ENCODE measurements at places on chromosomes 3 and 15. TPM values are rescaled to one million over a fixed set of nuclear protein-coding genes. Genes with fewer than 3 reads are reported as not detected.

DNA sequence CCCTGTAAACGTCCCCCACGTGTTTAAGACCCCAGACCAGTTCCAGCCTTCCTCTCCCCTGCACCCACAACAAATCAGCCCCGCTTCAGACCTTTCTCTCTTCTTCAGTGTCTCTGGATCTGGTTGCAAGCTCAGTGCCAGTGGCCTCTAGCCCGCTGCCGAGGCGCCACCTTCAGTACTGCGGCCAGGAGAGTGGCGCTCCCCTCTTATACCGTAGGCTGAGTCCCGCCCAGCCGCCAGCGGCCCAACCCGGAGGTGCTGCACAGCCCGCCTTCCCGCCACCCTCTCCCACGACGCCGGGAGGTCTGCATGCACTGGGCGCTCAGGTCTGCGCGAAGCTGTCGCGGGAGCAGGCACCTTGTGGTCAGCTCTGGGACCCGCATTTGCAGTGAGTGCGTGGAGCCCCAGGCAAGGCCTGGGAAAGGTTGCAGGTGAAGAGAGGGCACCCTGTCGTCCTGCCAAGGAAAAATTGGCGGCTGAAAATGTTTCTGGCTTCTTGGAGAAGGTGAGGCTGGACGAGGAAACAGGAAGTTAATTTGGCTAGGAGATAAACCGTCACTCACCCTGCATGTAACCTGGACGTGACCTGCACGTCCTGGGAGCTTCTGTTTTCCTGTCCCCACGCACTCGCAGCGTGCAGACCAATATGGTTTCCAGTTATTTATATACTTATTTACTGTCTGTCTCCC, at the start of gene C2CD4B:
C2CD4B (minus strand) TSS at position 182 of the 689 bp plus-strand sequence. CDS start 301 bp downstream, outside the sequence.
- peaks cover 4% of the 10 kb centered on the region for H3K4me1 ChIP-seq
- no peaks in the 10 kb centered on the region for H3K36me3 ChIP-seq
- DNase-seq, result no peak
- peak within 1 kb of the TSS; percentile 58 for H3K4me3 ChIP-seq
- peaks cover 13% of the 10 kb centered on the region for H3K27me3 ChIP-seq

GRCh38 chr3:155252535-155252934, 40.9 kb downstream of the STRIT1 start:
- no peaks in the 10 kb centered on the region for H3K4me1 ChIP-seq
- H3K27ac ChIP-seq, result no peak overlapping the region
- H3K27me3 ChIP-seq, result no peaks in the 10 kb centered on the region
- H3K36me3 ChIP-seq, result no peaks in the 10 kb centered on the region

DNA sequence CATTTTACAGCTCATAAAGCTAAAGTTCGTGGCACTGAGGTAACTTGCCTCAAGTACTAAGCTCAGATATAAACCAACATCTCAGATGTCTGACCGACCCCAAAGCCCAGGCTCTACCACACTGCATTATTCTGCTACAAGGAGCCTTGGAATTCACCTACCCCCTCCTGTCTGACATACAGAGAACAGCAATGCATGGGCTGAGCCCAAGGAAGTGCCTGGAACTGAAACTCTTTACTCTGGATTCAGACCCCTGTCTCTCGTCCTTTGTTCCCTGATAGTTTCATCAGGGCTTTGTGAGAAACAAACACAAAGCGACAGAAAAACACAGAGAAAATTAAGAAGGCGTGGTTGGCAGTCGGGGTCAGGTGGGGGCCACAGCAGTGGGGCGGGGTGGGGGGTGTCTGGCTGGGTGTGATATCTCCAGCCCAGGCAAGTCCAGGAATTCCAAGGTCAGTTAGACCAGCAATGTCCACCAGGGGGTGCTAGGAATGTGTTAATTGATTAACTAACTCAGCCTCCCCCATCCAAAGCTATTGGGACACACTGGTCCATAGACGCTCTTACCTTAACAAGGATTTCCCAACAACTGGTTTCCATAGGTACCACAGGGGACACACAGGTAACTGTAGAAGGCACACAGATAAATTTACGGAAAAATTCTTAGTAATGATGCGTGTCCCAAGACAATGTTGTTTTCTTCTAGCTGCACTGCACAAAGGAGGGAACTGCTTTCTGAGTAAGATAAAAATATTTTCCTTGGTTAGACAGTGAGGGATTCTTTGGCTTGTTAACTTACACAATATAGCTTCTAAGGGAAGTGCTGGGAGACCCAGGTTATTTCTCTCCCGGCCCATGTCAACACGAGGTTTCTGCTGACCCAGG, 18.8 kb upstream of the SSUH2 start:
- H3K27ac ChIP-seq, result no peak overlapping the region
- peaks cover 6% of the 10 kb centered on the region for H3K4me1 ChIP-seq
- peaks cover 1% of the 10 kb centered on the region for H3K27me3 ChIP-seq
- no peak overlapping the region for H3K4me3 ChIP-seq

- DNase-seq, result no peak
- no peaks in the 10 kb centered on the region for H3K27me3 ChIP-seq
- H3K4me1 ChIP-seq, result peaks cover 13% of the 10 kb centered on the region
- no peaks in the 10 kb centered on the region for H3K36me3 ChIP-seq
Observed at GRCh38 chr3:183160616-183161015, 1.9 kb downstream of the LAMP3 start.

DNA sequence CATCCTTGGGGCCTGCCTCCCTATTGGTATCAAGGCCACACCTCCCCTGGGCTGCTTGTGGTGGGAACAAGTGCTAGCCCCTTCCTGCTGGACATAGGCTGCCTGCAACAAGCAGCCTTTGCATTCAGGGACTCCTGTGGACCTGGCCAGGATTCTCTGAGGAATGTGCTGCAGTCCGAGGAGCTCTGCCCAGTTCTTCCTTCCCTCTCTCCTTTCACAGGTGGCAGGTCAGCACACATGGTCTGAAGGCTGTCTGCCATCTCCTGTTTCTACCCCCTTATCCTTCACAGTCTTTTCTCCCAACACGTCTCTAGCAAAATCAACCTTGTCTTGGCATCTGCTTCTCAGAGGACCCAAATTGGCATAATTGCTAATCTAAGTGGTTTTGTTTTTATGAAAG, 97.0 kb upstream of the LIPC start:
- peaks cover 5% of the 10 kb centered on the region for H3K27me3 ChIP-seq
- peaks cover 37% of the 10 kb centered on the region for H3K4me1 ChIP-seq
- peaks cover 7% of the 10 kb centered on the region for H3K36me3 ChIP-seq
- no peak overlapping the region for H3K27ac ChIP-seq
- no peak overlapping the region for H3K4me3 ChIP-seq

- peaks cover 5% of the 10 kb centered on the region for H3K27me3 ChIP-seq
- DNase-seq, result no peak
- H3K4me3 ChIP-seq, result no peak overlapping the region
- H3K27ac ChIP-seq, result no peak overlapping the region
- no peaks in the 10 kb centered on the region for H3K4me1 ChIP-seq
Observed at GRCh38 chr3:194019398-194020165, 116.4 kb upstream of the HES1 start.

GRCh38 chr3:146160321-146160963, 542 bp downstream of the PLOD2 start:
- H3K4me1 ChIP-seq, result peaks cover 4% of the 10 kb centered on the region
- DNase-seq, result no peak
- peaks cover 19% of the 10 kb centered on the region for H3K27me3 ChIP-seq
- no peak overlapping the region for H3K27ac ChIP-seq
- H3K4me3 ChIP-seq, result peak overlapping the region; percentile 59
- peaks cover 4% of the 10 kb centered on the region for H3K36me3 ChIP-seq

- H3K36me3 ChIP-seq, result peaks cover 19% of the 10 kb centered on the region
- H3K27me3 ChIP-seq, result peaks cover 9% of the 10 kb centered on the region
- H3K4me3 ChIP-seq, result peak overlapping the region; percentile 36
- no peak overlapping the region for H3K27ac ChIP-seq
Observed at GRCh38 chr15:51969728-51970127, 1.9 kb downstream of the LEO1 start.

DNA sequence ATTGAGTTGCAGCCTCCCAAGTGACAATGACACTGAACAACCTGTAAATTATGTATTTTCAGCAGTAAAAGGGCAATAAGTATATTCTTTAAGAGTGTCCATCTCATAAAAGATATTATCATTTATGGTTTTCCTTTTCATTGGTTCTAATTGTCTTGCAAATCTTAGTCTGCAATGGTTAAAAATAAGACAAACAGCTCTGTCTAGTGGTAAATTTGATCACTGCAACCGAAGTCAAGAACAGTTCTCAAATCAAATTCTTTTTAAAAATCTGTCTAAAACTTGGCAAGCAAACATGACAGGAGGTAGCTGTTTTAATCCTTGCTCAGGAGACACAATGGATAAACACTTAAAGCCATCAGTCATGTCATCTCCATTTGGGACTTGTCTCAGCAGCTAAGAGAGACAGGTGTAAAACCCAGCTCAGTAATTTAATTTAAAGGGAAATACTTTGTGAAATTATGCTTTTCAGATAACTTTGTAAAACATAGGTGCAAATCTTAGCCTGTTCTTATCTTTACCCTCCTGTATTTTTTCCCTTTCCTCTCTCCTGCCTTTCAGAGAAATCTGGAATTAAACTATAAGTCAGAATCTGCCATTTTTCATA, 150.3 kb upstream of the ARHGEF26 start:
- H3K27me3 ChIP-seq, result no peaks in the 10 kb centered on the region
- no peaks in the 10 kb centered on the region for H3K36me3 ChIP-seq
- no peaks in the 10 kb centered on the region for H3K4me1 ChIP-seq
- no peak for DNase-seq
- H3K4me3 ChIP-seq, result no peak overlapping the region

DNA sequence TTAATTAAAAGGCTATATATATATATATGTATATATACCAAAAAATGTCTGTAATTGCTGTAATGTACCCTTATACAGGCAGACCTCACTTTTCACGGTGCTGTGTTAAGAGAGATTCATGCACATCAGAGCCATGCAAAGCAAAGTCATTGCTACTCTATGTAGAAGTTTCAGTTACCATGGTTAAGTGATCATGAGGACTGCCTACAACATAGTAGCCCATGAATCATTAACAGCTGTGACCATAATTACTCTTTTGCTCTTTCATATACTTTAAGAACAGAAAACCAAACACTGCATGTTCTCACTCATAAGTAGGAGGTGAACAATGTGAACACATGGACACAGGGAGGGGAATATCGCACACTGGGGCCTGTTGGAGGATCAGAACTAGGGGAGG, 225.3 kb upstream of the EPHA3 start:
- DNase-seq, result no peak
- no peak overlapping the region for H3K4me3 ChIP-seq
- H3K27me3 ChIP-seq, result no peaks in the 10 kb centered on the region
- H3K4me1 ChIP-seq, result no peaks in the 10 kb centered on the region

DNA sequence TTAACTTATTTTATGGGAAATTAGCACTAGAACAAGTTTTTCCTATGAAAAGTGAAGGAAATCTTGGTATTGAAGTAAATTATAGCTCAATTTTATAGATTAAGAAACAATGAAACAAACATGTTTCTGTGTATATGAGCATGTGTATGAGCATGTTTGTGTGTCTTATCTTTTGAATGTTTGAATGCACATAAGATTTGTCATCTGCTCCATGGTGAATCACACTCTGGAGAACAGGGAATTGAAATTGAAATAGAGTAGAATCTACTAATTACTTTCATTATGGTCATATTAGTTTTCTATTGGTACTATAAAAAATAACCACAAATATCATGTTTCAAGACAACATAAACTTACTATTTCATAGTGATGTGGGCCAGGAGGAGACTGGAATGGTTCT, 646.6 kb downstream of the OTOL1 start:
- no peak overlapping the region for H3K4me3 ChIP-seq
- H3K4me1 ChIP-seq, result no peaks in the 10 kb centered on the region
- no peaks in the 10 kb centered on the region for H3K36me3 ChIP-seq
- H3K27ac ChIP-seq, result no peak overlapping the region
- no peaks in the 10 kb centered on the region for H3K27me3 ChIP-seq

DNA sequence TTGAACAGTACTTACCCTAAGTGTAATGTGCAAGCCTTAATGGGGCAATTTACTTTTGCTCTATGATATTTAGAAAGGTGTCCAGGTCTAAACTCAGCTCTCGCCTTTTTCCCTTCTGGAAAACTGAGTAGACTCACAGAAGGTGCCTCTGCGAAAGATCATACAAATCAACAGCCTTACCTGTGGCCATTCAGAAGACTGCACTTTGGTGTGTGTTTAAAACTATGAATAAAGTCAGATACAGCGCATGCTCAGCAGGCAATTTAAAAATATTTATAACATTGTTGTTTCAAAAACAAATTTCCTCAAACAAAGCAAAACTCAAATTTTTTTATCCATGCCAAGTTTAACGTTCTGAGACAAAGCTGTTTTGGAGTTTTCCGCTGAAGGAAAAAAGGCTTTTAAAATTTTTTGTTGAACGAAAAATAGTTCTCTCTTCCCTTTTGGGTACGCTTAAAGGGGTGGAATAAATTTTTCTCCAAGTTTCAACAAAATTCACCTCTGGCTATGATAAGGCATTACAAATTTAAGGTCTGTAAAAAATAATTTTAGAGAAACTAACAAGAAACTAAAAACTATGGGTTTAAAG, 156.3 kb downstream of the TIGIT start:
- H3K27ac ChIP-seq, result no peak overlapping the region
- H3K4me1 ChIP-seq, result no peaks in the 10 kb centered on the region
- no peak overlapping the region for H3K4me3 ChIP-seq

- no peak overlapping the region for H3K4me3 ChIP-seq
- H3K27me3 ChIP-seq, result peaks cover 3% of the 10 kb centered on the region
- DNase-seq, result no peak
- no peak overlapping the region for H3K27ac ChIP-seq
Observed at GRCh38 chr3:128567705-128568356, 74.8 kb upstream of the GATA2 start.

- DNase-seq, result no peak
- H3K27me3 ChIP-seq, result no peaks in the 10 kb centered on the region
- no peak overlapping the region for H3K27ac ChIP-seq
- H3K36me3 ChIP-seq, result no peaks in the 10 kb centered on the region
- no peak overlapping the region for H3K4me3 ChIP-seq
Observed at GRCh38 chr3:149609595-149609994, 48.2 kb downstream of the WWTR1 start.

- H3K27me3 ChIP-seq, result no peaks in the 10 kb centered on the region
- H3K27ac ChIP-seq, result no peak overlapping the region
- no peaks in the 10 kb centered on the region for H3K4me1 ChIP-seq
Observed at GRCh38 chr3:102302020-102302419, 132.8 kb upstream of the ZPLD1 start.

- H3K27me3 ChIP-seq, result no peaks in the 10 kb centered on the region
- no peaks in the 10 kb centered on the region for H3K4me1 ChIP-seq
- no peak for DNase-seq
- H3K27ac ChIP-seq, result no peak overlapping the region
Observed at GRCh38 chr15:100284701-100285100, 57.1 kb downstream of the ADAMTS17 start.

Gene FOXL2NB
- not detected for polyA plus RNA-seq

Gene CD86
- 7.4 TPM for polyA plus RNA-seq

Gene SI
- not detected for polyA plus RNA-seq

Gene HIGD2B
- not detected for polyA plus RNA-seq

Gene BMF
- not detected for polyA plus RNA-seq

Gene TMCO5A
- polyA plus RNA-seq, result not detected

Gene HES1
- polyA plus RNA-seq, result not detected

Gene CYP1A2
- not detected for polyA plus RNA-seq

Gene TMEM45A
- polyA plus RNA-seq, result not detected

Gene COL8A1
- polyA plus RNA-seq, result not detected

Gene P2RY14
- 2.8 TPM for polyA plus RNA-seq
